ENCODE measurements at places on chromosomes 13 and 19.
A peak's percentile ranks its signal among the peaks of the same experiment; 100 is the strongest.

GRCh38 chr19:5045029-5045428, 76.1 kb downstream of the KDM4B start:
- no peak for DNase-seq

- DNase-seq: no peak
These were observed 2.2 kb downstream of the FRY start for GRCh38 chr13:32033744-32034143.

DNA sequence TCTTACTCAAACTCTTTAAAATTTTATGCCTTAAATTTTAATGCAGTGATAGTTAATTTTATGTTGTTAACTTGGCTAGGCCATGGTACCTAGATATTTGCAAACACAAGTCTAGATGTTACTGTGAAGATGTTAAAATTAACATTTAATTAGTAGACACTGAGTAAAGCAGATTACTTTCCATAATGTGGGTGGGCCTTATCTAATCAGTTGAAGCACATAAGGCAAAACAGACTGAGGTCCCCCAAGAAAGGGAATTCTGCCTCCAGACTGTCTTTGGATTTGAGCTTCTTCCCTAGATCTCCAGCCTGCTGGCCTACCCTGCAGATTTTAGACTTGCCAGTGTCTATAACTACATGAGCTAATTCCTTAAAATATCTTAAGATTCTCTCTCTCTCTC, 294.0 kb downstream of the ENOX1 start:
- no peak for DNase-seq

GRCh38 chr13:48299591-48299990, 4.0 kb upstream of the RB1 start:
- DNase-seq: no peak

GRCh38 chr13:103006641-103007426, 59.4 kb downstream of the SLC10A2 start:
- DNase-seq: no peak

DNA sequence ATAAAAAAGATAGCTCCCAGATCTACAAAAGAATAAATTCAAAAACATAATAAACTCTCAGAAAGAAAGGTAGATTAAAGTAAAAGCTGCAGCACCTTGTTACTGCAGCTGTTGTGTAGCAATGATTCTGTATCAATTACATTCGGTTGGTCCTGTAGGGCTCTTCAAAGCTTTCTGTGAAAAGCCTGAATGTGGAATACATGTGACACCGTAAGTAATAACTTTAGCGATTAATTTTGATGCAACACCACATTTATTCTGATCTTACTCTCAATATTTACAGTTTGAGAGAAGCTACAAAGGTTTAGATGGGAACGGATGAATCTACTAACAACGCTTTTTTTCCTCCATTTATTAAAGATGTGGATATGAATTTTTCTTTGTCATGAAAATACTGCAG, 279.2 kb downstream of the DACH1 start:
- DNase-seq: no peak

- no peak for DNase-seq
These were observed 4.9 kb upstream of the ZSWIM4 start for GRCh38 chr19:13790354-13790753.

- no peak for DNase-seq
These were observed 1251.9 kb upstream of the SLC10A2 start for GRCh38 chr13:104318121-104318520.

- no peak for DNase-seq
These were observed 5.7 kb downstream of the WDR62 start for GRCh38 chr19:36060430-36060829.

GRCh38 chr13:24687611-24688010, 7.4 kb downstream of the ATP12A start:
- no peak for DNase-seq

GRCh38 chr13:50451609-50452008, 391.9 kb downstream of the DLEU7 start:
- no peak for DNase-seq

GRCh38 chr19:34468409-34468808, 13.1 kb upstream of the WTIP start:
- DNase-seq: no peak

GRCh38 chr13:34939771-34940170, 2.3 kb upstream of the NBEA start:
- DNase-seq: no peak

- DNase-seq: no peak
These were observed 208.5 kb upstream of the ZNF536 start for GRCh38 chr19:30163663-30164062.

DNA sequence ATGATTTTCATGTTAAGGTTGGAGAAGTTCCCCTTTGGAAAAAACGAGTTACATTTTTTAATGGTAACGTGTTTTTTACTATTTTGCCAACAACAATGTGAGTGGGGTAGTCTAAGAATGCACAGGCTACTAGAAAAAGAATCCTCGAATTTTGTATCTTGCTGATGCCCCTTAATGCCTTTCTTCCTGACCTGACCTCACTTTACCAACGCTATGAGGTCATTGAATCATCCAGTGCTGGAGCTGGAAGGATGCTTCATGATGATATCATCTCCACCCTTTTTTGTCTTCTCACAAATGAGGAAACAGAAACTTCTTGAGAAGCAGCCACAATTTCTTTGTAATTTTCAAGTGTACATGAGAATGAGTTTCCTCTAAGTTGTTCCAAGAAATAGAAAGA, 8.2 kb upstream of the UBL3 start:
- DNase-seq: no peak

- no peak for DNase-seq
These were observed 120.9 kb upstream of the TSC22D1 start for GRCh38 chr13:44697058-44697457.

GRCh38 chr13:114043421-114044053, 69.7 kb upstream of the C13orf46 start:
- no peak for DNase-seq

- no peak for DNase-seq
These were observed 44.9 kb upstream of the USPL1 start for GRCh38 chr13:30572859-30573275.

DNA sequence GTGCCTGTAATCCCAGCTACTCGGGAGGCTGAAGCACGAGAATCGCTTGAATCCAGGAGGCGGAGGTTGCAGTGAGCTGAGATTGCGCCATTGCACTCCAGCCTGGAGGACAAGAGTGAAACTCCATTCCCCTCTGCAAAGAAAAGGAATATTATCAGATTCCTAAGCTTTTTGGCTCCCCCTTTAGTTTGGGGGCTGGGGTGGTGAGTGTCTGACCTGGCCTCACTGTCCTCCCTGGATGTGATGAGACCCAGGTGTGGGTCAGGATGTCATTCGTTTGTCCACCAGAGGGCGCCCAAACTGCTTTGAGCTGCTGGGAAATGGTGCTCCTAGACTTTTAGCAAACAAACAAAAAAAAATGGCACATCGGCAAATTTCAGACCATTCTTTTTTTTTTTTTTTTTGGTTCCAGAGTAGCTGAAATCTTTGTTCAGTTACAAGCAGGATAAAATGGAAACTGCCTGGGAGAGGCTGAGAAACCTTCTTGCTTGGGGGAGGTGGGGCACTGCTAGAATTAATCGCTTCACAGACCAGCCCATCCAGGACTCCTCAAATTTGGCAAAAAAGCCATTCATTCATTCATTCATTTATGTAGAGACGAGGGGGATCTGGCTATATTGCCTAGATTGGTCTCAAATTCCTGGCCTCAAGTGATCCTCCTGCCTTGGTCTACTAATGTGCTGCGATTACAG, 29.4 kb downstream of the SPC24 start:
- DNase-seq: peak; percentile 64

GRCh38 chr19:38933544-38933943, 2.8 kb downstream of the MRPS12 start:
- no peak for DNase-seq

GRCh38 chr19:4012092-4012974, 4.8 kb downstream of the PIAS4 start:
- no peak for DNase-seq

DNA sequence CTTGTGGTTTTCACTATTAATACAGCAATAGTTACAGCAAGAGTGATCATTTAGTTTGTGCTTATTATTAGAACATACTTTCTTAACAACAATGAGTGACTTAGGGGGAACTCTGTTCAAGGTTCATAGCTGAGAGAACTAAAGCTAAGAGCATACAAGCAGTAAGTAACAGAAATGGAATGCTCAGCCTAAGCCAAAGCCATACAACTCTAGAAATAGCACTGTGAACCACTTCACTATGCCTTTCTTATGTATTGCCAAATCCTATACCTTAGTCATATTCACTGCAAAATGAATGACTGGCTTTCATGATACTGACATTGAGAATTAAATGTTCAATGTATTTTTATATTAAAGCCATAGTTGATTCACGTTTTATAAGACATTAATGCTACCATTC, 599.7 kb upstream of the SLITRK1 start:
- no peak for DNase-seq

DNA sequence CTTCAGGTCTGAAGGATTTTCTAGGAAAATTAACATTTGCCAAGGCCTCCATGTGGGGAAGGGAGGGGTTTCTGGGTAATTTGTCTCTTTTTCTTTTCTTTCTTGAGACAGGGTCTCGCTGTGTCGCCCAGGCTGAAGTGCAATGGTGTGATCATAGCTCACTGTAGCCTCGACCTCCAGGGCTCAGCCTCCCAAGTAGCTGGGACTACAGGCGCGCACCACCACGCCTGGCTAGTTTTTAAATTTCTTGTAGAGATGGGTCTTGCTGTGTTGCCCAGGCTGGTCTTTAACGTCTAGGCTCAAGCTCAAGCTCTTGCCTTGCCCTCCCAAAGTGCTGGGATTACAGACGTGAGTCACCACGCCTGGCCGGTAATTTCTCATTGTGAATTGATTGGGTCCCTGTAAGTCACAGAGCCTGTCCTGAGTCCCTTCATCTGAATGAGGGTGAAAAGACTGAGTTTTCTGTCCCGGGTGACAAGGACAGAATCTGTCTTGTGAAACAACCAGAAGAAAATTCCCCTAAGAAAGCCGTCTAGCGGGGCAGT, 10.0 kb upstream of the SPC24 start:
- DNase-seq: no peak

GRCh38 chr19:54905803-54906511, at the start of gene NCR1:
TSS of gene NCR1 (plus strand) at chr19:54906148. CDS start at chr19:54906188, 40 bp downstream.
- DNase-seq: peak; percentile 15

GRCh38 chr13:110062777-110063442, 244.0 kb downstream of the COL4A1 start:
- DNase-seq: no peak

DNA sequence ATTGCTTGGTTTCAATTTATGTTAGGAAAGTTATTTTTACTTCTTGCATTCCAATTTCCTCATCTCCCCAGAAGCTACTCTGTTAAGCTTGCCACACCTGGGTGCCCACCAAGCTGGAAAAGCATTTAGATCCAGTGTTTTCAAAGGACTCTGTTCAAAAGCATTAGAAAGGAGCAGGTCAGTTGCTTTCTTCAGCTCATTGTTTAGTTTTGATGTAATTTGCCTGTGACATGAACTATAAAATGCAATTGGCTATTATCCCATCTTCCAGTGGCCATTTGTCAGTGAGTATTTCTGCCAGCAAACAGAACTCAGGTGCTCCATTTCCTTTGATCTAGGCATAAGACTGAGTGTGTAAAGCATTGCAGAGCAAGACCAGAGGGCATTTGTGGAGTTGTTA, 46.7 kb upstream of the RNF113B start:
- DNase-seq: no peak

Measured in activated gamma-delta T cell treated with anti-CD3 and anti-CD28 coated beads, Interleukin-2, amount 50 U/mL, for 16 hours (primary cell).